ENCODE measurements at places on chromosomes 7 and 10.

GRCh38 chr10:126527645-126528314 lies 139.5 kb upstream of the ADAM12 start:
- DNase-seq, result no peak

DNA sequence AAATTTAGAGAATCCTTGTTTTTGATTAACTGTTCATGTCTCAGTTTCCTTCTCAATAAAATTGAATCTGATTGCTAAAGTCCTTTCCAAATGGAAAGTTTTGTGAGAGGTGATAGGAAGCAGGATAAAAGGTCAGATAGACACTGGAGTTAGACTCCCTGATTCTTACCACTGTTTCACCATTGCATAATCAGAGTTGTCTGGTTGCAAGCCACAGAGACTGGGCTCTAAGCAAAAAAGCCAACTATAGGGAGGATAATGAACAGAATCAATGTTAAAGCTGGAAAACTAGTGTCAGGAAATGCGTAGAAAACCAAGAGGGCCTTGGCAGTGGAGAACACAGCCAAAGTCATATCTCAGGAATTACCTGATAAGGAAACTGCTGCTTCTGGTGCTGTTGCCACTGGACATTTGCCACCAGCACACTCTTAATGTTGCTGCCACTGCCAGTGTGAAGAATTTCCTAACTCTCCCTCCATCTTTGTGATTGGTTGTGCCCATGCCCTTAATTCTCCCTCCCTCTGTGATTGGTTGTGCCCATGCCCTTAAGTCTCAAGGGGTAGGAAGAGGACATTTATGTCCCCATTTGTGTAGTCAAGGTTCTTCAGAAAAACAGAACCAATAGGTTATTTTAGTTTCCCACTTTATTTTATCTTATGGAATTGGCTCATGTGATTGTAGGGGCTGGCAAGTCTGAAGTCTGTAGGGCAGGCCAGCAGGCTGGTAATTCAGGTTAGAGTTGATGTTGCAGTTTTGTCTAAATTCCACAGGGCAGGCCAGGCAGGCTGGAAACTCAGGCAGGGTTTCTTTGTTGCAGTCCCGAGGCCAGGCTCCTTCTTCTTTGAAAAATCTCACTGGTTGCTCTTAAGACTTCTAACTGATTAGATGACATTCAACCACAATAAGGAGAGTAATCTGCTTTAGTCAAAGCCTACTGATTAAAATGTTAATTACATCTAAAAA lies 639.0 kb downstream of the REEP3 start:
- no peak for DNase-seq

GRCh38 chr10:108782411-108782810 lies 1140.9 kb downstream of the XPNPEP1 start:
- no peak for DNase-seq

GRCh38 chr7:45564886-45565455 lies 9.2 kb upstream of the ADCY1 start:
- no peak for DNase-seq

DNA sequence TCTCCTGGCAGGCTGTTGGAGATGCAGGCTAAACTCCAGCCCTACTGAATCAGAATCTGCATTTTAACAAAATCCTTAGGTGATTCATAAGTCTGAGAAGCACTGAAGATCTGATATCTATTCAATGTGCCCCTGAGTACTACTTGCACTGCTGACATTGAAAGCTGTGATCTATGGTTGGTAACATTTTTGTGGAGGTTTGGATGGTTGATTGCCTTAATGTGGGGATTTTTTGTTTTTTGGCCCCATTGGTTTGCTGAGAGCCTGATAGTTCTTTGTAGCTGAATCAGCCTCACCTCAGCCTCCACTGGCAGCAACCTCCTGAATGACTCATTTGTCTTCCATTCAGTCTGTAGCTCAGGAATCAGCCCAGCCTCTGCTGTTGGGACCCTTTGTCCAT lies 14.7 kb upstream of the LRRN3 start:
- no peak for DNase-seq
